ENCODE measurements at places on chromosomes 16 and 17.

GRCh38 chr17:49218941-49219913 is 8.7 kb downstream of the ABI3 start:
- DNase-seq: no peak

- DNase-seq: no peak
Measured at GRCh38 chr17:32564325-32564724, 77.5 kb downstream of the CDK5R1 start.

DNA sequence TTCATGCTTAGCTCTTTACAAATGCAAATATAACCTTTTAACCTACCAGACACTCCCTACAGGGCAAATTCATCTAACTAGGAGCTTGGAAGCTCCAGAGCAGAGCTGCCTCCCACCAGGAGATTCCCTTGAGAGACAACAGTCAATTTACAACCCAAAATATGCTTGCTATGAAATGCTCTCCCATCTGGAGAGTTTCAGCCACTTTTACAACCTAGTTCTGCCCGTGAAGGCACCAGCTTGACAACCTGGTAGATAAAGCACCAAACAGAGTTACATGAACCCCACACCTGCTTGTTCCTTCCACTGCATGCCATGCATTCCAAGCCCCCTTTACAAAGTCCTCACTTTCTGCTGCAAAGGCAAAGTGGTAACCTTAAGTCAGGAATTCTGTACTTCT is 215.3 kb upstream of the KIF2B start:
- DNase-seq: no peak

DNA sequence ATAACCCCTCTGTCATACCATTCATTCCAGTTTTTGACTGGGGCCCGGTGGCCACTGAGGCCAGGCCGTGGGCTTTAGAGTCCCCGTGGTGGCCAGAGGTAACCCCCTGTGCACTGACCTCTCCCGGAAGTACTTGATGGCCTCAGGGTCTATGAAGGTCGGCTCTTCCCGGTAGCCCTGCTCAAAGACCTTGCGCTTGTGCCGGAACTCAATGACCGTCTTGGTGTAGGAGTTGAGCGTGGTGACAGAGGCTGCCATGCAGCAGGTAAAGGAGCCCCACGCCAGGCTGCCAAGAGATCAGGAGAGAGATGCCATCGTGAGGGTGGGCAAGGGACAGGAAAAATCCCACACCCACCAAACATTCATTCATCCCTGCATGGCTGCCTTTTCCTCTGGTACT is 234.8 kb downstream of the GSG1L start:
- no peak for DNase-seq

GRCh38 chr17:11353601-11354000 is 112.6 kb downstream of the SHISA6 start:
- no peak for DNase-seq

GRCh38 chr16:46862555-46863447 is 21.4 kb upstream of the GPT2 start:
- no peak for DNase-seq

- no peak for DNase-seq
Measured at GRCh38 chr17:64689106-64689505, 27.0 kb upstream of the SMURF2 start.

DNA sequence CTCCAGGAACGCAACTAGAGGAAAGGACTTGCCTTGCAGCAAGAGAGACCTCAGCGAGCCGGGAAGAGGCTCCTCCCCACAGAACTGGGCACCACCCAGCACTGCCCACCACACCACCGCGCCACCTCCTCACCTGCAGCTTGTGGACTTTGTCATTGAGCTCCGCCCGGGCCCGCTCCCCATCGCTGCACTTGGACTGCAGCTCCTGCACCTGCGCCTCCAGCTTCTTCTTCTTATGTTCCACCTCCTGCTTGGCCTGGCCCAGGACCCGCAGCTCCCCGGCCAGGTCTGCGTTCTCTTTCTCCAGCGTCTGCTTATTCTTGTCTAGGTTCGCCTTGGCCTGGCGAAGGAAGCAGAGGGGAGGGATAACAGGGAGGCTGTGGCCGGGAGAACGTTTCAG is 76.7 kb downstream of the NDE1 start:
- DNase-seq: no peak

DNA sequence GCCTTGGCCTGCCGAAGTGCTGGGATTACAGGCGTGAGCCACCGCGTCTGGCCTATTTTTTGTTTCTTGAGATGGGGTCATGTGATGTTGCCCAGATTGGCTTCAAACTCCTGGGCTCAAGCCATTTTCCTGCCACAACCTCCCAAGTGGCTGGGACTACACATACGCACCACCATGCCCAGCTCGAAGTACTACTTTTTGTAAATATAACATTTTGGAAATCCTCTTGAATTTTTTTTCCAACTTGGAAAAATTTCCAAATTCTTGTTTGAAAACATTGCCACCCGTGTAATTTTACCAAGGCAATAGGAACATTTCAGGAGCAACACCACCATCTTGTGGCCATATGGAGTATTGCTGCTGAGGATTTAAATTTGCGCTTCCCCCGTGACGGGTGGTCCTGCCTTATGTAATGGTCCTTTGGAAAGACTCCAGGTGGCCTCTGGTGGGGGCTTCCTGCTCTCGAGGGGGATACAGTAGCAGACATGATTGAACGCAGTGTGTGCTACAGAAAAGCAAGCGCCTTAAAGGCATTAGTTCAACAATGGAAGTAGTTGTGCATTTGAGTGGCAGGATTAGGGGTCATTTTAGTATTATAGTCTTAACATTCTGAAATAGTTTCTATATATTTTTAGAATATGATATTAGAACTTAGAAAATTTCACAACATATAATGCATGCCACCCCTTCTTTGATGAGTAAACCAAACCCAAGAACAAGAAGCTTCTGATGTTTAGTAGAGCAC is 8.0 kb downstream of the FLYWCH1 start:
- no peak for DNase-seq

DNA sequence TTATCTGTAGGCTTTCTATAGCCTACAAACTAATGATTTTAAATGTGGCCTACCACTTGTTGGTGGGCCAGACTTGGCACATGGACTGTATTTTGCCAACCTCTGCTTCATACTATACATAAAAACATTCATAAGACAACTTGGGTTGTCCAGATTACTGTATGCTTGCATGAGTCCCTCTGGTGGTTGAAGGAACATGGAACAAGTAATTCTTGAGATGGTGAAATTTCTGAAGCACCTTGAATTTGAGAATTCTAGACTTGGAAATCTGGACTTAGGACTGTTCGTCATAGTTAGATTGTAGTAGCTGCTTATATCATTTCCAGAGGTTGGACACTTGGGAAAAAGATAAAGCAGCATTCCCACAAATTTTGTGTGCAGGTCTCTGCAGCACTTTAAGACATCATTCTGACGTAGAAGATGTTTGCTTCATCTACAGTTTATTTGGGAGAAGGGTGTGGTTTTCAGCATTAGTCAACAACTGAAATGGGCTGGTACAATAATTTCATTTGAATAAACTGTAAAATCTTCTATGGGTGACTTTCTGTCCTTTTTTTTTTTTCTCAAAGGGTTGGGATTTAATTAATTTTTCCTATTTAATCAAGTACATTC is 31.2 kb downstream of the NFATC3 start:
- no peak for DNase-seq

DNA sequence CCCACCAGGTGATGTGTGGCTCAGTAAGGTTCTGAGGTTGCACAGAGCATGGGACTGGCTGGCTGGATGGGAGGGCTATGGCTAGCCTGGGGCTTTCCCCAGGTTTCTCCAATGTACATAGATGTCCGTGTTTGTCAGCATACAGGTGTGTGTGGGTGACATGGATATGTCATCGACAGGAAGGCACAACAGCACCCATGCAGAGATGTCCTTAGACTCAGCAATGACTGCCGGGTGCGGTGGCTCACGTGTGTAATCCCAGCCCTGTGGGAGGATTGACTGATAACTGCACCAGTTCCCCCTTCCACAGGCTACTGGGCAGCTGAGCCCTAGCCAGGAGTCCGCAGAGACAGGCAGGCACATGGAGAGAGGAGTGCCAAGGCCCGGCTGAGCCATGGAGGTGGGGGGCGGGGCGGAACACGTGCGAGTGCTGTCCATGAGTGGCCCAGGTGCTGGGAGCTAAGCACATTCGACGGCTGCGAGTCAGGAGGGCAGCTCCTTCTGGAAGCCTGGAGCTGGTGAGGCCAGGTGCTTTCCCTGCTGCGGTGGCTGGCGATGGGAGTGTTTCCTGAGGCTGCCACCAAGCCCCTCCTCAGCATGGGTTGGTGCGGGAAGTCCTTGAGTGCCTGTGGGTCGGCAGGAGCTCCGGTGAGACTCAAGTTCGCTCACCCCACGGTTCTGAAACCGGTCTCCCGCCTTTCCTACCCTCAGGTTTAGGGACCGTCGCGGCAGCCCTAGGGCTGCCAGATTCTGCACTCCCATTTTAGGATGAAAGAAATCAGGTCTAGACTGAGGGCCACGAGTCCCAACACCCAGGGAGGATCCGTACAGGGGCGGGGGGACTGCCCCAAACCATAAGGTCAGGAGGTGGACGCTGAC is 858 bp upstream of the ASPSCR1 start:
- no peak for DNase-seq

DNA sequence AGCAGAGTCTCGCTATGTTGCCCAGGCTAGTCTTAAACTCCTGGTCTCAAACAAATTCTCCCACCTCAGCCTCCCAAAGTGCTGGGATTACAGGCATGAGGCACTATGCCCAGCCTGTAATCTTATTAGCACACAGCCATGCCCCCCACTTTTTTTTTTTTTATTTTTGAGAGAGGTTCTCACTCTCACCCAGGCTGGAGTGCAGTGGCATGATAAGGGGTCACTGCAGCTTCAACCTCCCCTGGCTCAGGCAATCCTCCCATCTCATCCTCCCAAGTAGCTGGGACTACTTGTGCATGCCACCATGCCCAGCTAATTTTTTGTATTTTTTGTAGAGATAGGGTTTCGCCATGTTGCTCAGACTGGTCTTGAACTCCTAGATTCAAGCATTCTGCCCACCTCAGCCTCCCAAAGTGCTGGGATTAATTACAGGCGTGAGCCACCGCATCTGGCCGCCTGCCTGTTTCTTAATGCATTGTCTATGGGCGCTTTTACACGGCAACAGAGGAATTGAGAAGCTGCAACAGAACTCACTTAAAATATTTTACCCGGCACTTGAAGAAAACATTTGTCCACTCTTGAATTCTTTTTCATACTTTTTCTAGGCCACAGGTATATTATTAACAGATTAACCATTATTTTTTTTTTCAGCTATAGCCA is 8.8 kb upstream of the CEP20 start:
- no peak for DNase-seq

GRCh38 chr17:60630352-60630751 is 30.4 kb downstream of the PPM1D start:
- DNase-seq: no peak

DNA sequence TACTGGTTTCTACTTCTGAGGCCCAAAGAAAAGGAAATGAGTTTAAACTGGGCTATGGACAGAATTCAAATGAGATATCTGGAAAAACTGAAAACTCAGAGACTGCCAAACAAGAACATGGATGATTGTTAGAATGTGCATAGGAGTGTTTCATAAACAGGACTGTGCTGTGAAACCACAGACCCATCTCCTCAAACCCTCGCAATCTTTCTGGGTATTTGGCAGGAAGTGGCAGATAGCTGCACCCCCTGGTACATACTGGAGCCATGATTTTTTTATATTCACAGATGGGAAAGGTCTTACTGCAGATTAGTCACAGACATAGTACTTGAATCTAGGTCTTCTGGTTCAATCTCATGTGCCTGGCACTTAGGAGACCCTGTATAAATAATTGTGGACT is 145.0 kb downstream of the CCDC182 start:
- no peak for DNase-seq

DNA sequence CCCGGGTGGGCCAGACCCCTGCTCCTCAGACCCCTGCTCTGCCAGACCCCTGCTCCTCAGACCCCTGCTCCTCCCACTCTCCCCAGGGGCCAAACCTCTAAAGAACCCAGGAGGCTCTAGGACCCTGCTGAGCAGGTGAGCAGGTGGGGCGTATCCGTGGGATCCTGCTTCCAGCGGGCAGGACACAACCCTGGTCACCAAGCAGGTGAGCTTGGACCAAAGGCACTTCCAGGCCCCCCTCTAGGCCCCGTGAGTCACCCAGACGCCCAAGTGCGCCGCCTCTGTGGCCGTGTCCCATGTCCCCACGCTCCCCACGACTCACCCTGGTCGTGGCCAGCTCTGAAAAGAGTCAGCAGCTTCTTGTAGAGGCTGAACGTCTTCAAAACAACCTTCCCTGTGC is 5.0 kb downstream of the CYBC1 start:
- no peak for DNase-seq

DNA sequence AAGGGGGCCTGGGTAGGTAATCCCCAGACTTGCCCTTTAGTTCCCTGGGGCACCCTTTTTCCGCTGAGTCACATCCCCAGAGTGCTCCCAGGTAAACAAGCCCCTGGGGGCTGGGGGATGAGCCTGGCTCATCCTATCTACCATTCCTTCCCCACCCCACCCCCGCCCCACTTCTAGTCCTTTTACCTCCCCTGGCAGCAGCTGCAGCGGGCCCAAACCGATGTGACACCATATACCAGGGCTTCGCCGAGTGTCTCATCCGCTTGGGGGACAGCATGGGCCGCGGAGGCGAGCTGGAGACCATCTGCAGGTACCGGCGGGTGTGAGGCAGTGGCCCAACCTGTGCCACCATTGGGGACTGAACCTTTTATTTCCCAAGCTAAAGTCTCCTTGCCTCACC is 860 bp downstream of the NRN1L start:
- no peak for DNase-seq

- no peak for DNase-seq
Measured at GRCh38 chr16:78562111-78562510, 462.7 kb downstream of the WWOX start.

- no peak for DNase-seq
Measured at GRCh38 chr17:4135489-4135888, 7.3 kb downstream of the ZZEF1 start.

- no peak for DNase-seq
Measured at GRCh38 chr16:50627419-50627818, 53.7 kb downstream of the SNX20 start.

GRCh38 chr17:6392609-6393350 is 42.1 kb downstream of the AIPL1 start:
- no peak for DNase-seq

DNA sequence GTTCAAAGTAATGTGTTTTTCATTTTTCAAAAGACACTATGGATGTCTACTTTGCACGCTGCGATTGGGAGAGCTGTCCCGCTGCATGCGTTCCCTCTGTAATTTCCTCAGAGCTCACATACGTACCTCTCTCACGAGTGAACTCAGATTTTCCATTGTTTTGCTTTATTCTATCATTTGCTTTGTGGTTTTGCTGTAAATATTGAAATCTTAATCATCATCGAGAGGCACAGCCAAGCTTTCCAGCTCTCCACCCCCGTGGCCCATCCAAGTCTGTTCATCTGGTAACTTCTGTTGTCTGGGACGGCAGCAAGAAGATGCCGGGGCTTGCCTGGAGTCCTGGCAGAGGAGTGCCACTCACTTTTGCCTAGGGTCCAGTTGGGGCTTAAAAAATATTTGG is 21.1 kb downstream of the TMC6 start:
- DNase-seq: no peak

All from SIG-M5 (cell line).